ENCODE measurements at places on chromosomes 4 and X.

- DNase-seq: no peak
Measured at GRCh38 chr4:4446434-4446833, 59.5 kb downstream of the NSG1 start.

DNA sequence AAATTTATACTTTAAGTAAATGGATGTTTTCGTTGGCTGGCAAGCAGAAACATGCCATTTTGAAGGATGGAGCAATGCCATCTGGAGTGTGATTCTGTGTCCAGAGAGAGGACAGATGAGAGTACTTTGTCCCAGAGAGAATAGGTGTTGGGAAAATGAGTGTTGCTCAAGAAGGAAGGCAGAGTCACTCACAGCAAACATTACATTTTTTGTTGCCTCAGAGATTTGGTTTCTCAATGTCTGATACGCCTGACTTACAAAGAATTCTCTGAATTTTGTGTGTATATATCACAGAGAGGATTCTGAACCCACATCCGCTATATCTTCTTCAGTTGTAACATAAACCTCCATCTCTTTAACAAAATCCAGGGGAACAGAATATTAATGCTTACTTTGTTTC lies 102.8 kb upstream of the PCDH18 start:
- no peak for DNase-seq

DNA sequence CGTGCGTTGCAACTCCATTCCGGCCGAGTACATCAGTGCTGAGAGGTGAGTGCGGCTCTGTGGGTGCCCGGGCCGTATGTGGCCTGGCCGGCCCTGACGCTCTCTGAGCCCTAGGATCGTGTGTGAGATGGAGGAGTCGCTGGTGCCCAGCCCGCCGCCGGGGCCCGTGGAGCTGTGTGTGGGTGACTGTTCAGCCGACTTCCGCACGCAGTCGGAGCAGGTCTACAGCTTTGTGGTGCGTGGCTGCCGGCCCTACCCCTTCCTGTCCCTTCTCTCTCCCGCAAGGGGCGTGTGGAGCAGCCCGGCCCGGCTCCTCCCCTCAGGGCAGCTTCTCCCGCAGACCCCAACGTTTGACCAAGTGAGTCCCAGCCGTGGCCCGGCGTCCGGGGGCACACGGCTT lies 8.0 kb downstream of the PLXNA3 start:
- no peak for DNase-seq

DNA sequence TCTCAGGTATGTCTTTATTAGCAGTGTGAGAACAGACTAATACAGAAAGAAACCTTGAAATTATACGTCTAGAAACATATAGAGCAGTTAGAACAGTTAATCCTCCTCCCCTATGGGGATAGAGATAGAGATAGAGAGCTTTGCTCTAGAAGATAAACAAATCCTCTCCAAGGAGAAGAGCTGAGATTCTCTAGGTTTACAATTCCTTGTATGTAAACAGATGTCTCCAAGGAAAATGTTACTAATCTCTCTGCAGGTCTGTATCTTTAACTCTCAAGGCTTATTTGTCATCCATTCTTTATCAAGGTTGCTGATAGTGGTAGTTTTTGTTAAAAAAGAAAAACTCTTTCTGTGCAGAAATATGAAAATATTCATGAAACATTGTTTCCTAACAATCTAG lies 282.1 kb upstream of the GIMD1 start:
- no peak for DNase-seq

- DNase-seq: no peak
Measured at GRCh38 chrX:6729626-6730025, 194.7 kb upstream of the VCX3A start.

- no peak for DNase-seq
Measured at GRCh38 chr4:13920901-13921300, 293.4 kb upstream of the BOD1L1 start.

Measured in activated T-cell treated with anti-CD3 and anti-CD28 coated beads, Interleukin-2, amount 50 U/mL, for 1 hour (primary cell).